ENCODE measurements at places on chromosomes 5 and 9.
A peak's percentile ranks its signal among the peaks of the same experiment; 100 is the strongest.

GRCh38 chr5:9774472-9775079 lies 144.4 kb upstream of the TAS2R1 start:
- DNase-seq, result no peak

- no peak for DNase-seq
These were observed 12.1 kb downstream of the KCNMB1 start for GRCh38 chr5:170377027-170377426.

- no peak for DNase-seq
These were observed 37.4 kb downstream of the MTMR12 start for GRCh38 chr5:32275396-32275741.

DNA sequence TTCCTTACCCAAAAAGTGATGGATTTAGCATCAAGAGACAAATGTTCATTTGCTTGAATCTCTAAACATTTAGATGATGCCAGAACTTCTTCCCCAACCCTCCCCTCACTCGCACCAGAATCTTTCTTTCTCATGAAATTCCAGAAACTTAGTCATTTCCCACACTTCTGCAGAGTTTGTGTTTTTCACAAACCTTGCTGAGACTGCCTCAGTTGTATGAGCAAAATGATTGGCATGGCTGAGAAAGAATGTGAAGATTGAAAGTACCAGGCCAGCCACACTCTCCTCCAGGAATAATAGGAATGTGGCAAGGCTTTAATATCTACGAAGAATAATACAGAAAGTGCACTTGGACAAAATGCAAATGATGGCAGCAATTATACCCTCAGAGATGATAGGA lies 428.3 kb upstream of the CDH6 start:
- no peak for DNase-seq

DNA sequence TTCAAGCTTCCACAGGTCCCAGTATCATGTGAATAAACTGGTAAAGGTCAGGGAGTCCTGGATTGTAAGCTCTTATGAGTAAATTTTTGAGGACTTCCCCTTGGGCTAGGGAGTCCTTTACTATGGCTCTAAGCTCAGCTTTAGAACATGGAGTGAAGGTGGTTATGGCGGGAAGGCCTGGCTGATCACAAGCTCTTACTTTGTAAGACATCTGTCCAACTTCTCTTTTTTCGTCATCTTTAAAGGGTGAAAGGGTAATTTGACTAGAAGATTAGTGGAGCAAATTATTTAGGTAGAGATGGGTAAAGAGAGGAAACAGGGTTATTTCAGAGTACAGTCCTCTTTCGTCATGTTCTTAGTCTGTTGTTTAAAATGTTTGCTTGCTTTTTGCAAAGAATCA lies 155.4 kb downstream of the AOPEP start:
- DNase-seq, result no peak

DNA sequence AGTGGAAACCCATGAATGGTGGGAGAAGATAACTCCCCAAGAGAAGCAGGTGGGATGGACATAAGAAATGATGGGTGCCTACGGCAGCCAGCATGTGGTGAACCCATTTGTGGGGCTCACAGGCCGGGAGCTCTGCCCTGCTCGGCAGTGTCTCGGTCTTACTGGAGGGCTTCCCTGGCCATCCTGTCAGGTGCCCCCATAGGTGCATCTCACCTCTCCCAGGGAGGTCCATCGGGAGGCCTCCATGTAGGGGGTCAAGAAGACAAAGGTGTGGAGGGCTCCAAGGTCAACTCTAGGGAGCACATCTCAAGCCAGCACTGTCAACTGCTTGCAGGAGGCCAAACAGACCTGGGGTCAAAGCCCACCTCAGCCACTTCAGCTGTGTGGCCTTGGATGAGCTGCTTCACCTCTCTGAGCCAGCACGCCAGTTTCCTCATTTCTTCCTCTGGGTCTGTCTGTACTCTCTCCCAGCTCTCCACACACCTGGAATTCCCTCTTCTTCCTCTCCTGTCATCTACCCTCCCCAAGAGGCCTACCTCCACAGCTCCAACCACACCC lies 10.5 kb upstream of the ADGRD2 start:
- no peak for DNase-seq

DNA sequence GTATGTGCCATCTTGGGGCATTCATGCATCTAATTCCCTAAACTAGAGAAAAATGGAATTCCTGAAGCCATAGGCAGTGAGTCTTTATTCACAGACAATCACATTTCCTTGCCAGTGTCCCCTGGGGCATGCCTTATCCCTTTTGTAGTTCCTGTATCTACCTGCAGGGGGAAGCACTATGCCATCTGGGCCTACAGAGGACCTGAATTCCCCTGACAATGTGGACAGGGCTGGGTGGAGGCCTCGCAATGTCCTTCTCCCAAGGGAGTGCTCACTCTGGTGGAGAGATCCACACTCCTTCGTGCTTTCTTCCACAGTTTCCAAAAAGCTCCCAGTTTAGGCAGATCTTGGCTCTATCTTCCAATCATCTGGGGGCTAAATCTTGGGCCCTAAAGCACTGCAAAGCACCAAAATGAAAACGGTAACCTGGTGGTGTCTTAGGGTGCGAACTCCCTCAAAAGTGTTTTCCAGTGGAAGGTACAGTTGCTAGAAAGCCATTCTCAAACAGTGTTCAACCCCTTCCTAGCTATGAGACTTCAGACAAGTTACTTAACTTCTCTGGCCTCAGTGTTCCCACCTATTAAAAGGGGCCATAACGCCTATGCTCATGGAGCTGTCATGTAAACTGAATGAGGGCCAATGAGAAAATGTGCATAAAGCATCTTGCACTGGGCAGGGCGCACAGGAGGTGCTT lies 17.5 kb downstream of the WHRN start:
- no peak for DNase-seq

DNA sequence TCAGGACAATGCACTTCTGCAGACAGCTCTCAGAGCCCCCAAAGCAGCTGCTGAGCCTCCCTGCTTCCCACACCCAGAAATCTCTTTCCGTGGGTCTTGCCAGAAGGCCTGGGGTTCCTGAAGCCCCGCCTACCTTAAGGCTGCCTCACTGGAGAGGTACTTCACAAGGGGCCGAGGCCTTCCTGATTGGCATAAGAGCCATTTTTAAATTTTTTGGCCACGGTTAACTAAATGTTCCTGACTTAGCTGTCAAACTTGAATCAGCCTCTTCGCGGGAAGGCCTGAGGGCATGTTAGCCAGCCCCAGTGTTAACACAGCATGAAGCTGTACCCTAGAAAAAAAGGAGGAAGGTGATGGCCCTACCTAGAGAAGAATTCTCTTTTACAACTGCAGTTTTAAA lies 20.7 kb upstream of the EPB41L4B start:
- no peak for DNase-seq

- DNase-seq, result no peak
These were observed 188.4 kb downstream of the SLC12A2 start for GRCh38 chr5:128271859-128272464.

GRCh38 chr5:71932131-71932654 lies 175.1 kb upstream of the MAP1B start:
- no peak for DNase-seq

DNA sequence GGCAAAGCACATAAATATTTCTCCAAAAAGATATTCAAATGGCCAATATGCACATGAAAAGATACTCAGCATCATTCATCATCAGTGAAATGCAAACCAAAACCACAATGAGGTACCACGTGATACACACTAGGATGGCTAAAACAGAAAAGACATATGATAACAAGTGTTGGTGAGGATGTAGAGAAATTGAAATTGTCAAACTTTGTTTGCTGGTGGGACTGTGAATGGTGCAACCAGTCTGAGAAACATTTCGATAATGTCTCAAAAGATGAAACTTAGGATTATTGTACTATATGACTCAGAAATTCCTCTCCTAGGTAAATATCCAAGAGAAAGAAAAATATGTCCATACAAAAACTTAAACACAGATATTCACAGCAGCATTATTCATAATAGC lies 8.6 kb upstream of the LHFPL2 start:
- no peak for DNase-seq

DNA sequence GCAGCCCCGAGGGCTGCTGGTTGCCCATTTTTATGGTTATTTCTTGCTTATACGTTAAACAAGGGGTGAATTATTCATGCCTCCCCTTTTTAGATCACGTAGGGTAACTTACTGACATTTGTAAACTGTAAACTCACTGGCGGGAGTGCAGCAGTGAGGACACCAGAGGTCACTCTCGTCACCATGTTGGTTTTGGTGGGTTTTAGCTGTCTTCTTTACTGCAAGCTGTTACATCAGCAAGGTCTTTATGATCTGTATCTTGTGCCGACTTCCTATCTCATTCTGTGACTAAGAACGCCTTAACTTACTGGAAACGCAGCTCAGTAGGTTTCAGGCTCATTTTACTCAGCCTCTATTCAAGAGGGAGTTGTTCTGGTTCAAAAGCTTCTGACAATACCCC lies 155.0 kb upstream of the PRDM9 start:
- no peak for DNase-seq

DNA sequence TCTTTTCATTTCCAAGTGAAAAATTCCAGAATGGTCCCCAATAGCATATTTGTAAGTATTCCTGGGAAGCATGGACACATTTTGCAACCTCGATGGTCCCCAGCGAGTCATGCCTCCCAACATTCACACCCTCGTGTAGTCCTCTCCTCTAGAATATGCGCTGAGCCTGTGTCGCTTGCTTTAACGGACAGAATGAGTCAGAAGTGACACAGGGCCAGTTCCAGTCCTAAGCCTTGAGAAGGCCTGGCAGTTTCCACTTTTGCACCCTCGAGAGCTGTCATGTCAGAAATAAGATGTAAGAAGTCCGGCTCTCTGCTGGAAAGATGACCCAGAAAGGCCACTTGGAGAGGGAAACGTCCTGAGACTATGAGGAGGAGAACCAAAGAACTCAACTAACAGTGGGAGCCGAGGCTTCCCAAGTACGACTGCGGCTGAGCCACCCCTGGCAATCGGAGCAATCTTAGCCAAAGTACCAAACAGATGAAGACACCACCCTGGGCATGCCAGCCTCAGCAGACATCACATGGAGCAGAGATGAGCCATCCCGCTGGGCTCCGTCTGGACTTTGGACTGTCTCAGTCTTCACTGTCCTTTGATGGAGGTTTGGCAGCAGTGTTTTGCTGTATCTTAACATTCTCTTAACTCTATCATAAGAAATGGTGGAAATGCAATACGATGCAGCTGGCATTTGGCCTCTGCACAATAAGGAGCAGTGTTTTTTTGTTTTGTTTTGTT lies 42.6 kb upstream of the GFPT2 start:
- DNase-seq, result no peak

GRCh38 chr5:4614088-4614487 lies 526.0 kb upstream of the ADAMTS16 start:
- no peak for DNase-seq

DNA sequence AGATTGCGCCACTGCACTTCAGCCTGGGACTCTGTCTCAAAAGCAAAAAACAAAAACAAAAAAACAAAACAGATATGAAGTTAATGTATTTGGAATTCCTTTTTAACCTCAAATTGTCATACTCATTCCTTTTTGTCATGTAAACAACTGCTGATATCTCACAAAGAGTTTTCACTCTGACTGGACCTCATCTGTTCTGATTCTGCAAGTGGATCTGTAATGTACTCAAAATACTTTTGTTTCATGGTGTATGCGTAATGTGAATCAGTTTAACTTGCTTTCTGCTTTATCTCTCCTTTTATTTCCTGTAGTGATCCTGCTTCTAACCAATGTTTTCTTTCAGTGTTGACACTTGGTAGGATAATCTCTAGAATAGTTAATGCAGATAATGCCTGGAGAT lies 106.7 kb downstream of the FOCAD start:
- no peak for DNase-seq

GRCh38 chr5:137743031-137743640 lies 7.2 kb upstream of the KLHL3 start:
- peak; percentile 26 for DNase-seq

GRCh38 chr9:77729177-77729576 lies 81.1 kb upstream of the GNA14 start:
- no peak for DNase-seq

- no peak for DNase-seq
These were observed 41.4 kb upstream of the DNAH5 start for GRCh38 chr5:13985731-13986418.

DNA sequence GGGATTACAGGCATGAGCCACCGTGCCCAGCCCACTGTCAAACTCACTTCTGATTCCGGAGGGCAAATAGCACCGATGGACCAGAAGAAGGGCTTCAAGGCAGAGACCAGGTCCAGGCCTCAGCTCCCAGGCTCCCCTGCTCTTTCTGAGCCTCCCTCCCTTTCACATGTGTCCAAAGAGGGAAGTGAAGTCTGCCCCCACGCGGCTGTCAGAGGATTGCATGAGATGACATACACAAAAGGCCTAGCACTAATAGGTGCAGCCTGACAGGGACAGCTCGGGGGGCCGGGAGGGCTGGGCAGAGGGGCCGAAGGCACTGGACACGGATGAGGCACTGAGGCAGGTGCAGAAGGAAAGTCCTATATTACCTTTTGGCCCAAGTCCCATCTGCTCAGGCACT lies 16.1 kb downstream of the FBP1 start:
- DNase-seq, result no peak

DNA sequence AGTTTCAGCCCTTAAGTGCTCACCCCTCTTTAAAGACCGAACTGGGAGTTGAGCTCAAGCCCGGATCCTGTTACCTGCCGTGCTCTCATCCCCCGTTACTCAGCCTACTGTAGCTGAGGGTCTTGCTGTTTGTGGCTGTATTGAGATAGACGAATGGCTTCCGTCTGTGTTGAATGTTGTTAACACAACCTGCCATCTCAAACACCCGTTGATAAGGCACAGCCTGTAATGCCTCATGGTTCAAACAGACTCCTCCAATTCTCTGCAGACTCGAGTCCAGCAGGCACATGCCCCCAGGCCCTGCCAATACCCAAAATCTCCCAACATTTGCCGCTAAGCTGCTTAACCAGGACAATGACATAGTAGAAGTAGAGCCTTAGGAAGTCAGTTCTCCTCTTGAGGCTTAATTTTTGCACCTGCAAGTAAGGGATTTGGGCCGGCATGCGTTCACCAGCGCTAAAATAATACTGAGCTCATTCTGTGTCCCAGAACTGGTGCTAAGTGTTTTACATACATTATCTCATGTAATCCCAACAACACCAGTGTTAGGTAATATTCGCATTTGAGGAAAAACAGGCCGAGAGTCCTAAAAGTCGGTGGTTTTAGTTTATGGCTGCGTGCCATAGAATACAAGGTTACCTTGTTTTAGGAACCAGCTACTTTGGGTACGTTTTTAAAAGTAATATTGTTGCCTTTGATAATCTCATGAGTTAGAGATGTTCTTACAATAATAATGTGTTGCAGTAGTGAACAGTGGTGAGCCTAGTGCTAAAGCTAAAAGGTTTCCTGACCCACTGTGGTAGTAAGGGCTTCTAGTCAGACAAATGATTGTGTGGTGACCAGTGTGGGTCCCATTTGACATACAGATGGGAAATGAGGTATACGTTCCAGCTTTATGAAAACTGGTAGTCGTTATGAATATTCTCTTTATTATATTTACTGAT lies 1.5 kb upstream of the RFX3 start:
- DNase-seq, result no peak

DNA sequence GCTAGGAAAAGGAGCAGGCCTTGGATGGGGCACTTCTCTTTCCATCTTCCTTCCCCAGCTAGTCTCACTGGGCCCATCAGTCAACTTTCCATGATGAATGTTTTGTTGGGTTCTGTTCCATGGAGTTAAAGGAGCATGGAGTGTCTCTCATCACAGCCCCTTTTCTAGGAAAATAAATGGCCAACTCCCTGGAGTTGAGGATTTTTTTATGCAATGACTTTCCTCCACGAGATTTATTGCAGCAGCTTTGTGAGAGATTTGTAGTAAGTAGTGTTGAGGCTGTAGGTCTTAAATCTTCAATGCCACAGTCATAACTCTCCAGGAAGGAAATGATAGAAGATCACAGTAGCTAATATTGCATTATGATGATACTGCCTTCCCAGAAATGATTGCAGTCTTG lies 45.6 kb upstream of the SLC44A1 start:
- DNase-seq, result no peak

Data from stimulated activated CD8-positive, alpha-beta memory T cell treated with anti-CD3 and anti-CD28 coated beads, Interleukin-2, amount 100 ng/mL, for 1 hour (primary cell).